ENCODE measurements at places on chromosomes 3 and 15.

DNA sequence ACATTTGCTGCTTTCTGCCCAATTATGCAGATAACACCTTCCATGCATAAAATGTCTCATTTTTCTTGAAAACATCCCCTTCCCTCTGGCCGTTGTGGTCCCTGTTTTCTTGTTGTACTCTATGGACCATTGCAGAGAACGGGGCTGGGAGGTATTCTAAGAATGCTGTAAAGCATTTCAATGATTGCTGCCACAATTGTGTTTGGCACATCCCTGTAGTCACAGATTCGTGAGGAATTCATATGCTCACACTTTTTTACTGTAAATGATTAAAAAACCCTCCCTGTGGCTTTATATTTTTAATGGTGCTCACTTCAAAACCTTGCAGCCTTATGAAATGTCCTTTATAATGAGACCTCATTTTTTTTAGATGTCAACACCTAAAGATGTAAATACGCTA is 207.2 kb upstream of the GBE1 start:
- DNase-seq = no peak

GRCh38 chr3:10974746-10975375 is 17.7 kb upstream of the SLC6A1 start:
- no peak for DNase-seq

DNA sequence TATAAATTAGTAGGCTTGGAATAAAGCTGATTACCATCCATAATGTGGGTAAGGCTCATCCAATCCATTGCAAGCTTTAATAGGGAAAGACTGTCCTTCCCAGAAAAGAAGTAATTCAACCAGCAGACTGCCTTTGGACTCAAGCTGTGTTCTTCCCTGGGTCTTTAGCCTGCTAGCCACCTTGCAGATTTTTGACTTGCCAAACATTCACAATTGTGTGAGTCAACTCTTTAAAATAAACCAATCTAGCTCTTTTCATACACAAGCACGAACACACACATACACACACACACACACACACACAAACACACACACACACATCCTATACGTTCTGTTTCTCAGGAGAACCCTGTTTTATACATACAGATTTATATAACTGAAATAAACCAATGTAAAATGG is 248.1 kb downstream of the NAALADL2 start:
- DNase-seq = no peak

DNA sequence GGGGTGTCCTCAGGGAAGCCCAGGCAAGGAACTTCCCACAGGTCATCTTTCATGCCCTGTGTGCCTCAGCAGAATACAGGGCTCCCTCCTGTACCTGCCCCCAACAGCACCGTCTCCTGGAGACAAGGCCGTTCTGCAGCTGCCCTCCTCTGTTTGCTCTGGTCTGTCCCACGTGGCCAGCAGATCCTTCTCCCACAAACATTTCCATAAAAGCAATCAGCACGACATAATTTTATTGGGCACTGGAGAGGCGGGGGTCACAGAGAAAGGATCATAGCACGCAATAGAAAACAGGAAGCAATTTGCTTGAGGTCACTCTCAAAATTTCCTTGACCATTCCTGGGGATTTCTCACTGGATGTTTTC is 29.4 kb downstream of the STARD5 start:
- no peak for DNase-seq

GRCh38 chr3:14042680-14043079 is 82.0 kb downstream of the CHCHD4 start:
- no peak for DNase-seq

DNA sequence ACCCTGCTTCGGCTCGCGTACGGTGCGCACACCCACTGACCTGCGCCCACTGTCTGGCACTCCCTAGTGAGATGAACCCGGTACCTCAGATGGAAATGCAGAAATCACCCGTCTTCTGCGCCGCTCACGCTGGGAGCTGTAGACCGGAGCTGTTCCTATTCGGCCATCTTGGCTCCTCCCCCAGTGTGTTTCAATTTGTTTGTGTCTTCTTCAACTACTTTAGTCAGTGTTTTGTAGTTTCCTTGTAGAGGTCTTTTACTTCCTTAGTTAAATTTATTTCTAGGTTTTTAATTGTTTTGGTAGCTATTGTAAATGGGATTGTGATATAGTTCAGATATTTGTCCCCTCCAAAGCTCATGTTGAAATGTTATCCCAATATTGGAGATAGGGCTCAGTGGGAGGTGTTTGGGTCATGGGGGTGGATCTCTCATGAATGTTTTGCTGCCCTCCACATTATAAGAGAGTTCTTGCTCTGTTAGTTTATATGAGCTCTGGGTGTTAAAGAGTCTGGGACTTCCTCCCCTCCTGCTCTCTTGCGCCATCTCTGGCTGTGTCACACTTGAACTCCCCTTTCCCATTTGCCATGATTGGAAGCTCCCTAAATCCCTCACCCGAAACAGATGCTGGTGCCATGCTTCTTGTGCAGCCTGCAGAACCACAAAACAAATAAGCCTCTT is 304.4 kb downstream of the DOCK3 start:
- DNase-seq = no peak

DNA sequence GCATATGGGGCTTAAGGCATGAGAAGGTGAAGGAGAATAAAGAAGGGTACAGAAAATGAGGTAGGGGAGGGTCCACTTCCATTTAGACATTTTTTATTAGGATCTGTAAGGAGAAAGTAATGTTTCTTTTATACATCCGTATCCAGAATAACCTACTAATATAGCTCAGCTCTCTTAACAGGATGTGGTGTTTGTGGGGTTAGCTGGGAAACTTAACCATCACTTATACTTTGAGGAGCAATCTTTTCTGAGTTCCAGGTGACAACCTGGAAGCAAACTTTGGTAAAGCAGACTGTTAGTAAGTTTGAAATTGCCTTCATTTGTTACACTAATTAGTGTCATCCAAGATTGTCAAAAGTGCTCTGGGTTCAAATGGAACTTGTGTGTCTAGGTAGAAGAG is 36.6 kb downstream of the BUB1B start:
- DNase-seq = peak; percentile 29

GRCh38 chr3:12193485-12194165 is 34.9 kb upstream of the TIMP4 start:
- peak; percentile 21 for DNase-seq

DNA sequence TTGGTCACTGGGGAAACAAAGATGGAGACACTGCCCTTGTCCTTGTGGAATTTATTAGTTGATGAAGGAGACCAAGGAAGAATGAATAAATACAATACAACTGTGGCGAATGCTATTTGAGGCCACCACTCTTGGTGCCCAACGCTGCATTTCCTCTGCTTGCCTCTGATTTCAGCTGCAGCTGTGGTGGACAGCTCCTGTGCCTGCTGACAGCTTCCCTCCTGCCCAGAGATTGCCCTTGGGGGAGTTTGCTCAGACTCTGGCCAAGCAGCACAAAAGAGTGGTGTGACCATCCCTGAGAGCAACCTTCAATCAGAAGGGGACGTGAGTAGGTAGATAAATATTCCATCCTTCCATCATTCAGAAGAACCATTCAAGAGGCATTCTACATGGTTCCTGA is 64.6 kb upstream of the FHIT start:
- DNase-seq = no peak

DNA sequence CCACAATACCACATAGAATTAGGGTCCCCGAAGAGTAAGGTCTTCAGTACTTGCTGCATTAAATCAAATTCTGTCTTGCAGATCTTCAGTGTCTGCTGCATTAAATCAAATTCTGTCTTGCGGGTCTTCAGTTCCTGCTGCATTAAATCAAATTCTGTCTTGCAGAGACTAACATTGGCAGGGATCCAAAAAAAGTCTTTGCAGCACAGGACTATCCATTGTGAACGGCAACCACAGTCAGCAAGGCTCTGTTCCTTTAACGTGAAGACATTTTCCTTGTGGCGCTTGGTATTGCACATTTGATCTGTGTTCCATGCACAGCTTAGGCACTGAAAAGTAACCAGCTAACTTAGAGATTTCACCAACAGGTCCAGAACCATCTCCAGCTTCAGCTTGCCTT is 46.8 kb upstream of the POMGNT2 start:
- no peak for DNase-seq

DNA sequence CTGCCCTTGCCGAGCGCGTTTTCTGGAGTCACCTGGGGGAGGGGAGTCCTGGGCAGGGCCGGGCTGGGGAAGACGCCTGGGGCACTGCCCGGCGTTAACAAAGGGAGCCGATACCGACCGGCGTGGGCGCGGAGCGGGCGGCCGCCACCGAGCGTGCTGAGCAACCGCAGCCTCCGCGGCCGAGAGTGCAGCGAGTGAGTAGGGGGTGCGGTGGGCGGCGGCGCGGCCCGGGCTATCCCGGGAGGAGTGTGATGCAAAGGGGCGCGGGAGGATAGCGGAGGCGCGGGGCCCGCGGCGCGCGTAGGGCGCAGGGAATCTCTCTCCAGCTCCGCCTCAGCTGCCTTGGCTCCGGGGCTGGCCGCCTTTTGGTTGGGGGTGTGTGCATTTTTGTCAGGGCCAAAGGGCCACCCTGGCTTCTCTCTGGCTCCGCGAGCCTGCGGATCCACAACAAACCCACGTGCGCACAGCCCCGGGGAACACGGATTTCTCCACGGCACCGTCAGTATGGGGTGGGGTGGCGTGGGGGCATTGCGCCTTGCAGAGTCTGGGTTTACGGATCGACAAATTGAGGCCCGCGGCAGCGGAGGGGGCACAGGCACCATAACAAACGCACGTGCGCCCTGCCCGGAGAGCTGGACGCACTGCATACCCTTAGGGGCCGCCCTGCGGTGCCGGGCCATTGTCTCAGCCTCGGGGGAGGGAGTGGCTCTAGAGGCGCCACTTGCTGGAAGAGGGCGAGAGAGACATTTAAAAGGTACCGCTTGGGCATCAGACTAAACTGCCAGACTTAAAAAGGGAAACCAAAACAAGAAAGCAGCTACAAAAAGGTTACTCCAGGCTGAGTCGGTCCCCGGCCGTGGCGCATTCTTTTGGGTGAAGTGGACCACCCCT is 560 bp downstream of the ST6GAL1 start:
- peak; percentile 83 for DNase-seq

- DNase-seq = no peak
These were observed 82.0 kb downstream of the BOC start for GRCh38 chr3:113293348-113293747.

- no peak for DNase-seq
These were observed 271.2 kb upstream of the MDFIC2 start for GRCh38 chr3:70583682-70584081.

DNA sequence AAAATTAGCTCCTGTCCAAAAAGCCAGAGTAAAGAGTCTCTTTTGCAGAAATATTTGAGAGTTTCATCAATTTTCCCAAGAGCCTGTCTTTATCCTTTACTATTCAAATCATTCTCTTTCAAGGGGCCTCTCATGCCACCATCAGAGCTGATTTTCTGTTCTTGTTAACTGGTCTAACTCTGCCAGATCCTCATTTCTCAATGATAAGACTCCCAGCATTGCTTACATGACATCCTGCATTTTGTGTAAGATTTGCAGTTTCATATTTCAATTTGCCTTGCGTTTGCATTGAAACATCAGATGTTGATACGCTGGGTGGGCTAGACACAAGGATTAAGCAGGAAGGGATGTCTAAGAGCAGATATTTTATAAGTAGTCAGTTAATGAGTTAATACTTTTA is 228.7 kb downstream of the TBL1XR1 start:
- no peak for DNase-seq

- DNase-seq = no peak
These were observed 6.5 kb downstream of the ZNF589 start for GRCh38 chr3:48247401-48247811.

DNA sequence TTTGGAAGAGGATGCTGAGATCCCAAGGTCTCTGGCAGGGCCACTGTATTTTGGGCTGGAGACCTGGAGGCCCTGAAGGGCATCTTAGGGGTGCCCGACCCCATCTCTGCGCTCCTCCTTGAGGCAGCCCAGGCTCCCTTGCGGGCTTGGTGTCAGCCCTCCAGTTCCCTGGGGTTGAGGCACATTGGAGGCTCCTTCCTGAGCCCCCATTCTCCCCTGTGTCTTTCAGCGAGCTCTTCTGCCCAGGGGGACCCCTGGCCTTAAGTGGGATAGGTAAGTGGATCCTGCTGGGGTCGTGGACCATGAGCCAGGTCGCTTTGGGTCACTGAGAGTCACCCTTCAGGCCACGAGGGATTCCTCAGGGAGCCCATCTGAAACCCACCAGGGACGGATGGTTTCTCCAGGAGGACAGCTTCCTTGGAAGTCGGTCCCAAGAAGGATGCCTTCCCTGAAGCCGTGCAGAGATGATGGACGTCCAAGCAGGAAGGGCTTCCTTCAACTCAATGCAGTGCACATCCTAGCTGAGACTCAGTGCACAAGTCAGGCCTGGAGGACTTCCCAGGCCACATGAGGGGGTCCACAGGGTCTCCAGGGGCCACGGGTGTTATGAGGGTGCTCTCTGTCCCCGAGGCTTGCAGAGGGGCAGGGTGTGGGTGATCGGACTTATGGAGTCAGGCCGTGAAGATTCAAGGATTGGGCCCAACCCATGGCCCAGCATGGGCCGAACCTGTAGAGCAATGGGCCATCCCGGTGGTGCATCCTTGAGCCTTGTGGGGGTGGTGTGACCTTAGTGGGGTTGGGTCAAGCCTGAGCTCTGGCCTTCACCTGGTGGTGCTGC is 224.3 kb downstream of the SNRPN start:
- DNase-seq = no peak

DNA sequence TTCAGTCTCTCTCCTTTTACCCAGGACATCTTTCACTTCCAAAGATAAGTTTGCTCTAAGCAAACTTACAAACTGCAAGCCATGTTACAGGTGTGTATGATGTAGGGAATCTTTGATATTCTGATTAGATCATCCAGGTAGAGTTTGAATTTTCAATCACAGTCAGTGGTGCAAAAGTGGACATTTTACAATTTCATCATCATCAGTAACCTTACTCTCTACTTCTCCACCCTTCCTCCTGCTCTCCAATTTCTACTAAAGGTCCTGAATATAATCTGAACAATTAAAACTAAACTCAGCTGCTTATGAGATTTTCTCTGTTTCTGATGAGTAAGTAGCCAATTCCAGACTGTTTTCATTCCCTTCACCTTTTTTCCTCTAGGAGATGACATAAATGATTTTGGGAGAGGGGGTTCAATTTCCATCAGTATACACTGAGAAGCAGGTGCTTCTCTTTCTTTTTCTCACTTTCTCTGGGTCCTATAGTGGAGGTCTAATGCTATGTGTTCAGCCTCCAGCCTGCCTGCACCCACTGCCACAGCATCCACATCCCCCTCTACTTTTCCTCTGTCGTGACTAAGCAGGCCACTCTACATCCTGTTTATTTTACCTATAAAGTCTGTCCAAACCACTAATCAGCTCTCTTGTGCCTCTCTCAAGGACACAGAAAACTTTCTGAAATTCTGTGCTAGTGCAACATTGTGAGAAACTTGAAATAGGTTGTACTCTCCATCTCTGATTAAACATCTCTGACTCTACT is 27.6 kb downstream of the SUCNR1 start:
- no peak for DNase-seq

- DNase-seq = no peak
These were observed 1351.5 kb downstream of the ZPLD1 start for GRCh38 chr3:103786296-103786695.

GRCh38 chr15:81275711-81276392 is 48.1 kb downstream of the STARD5 start:
- no peak for DNase-seq

GRCh38 chr3:8581806-8582445 is 62.7 kb downstream of the SSUH2 start:
- DNase-seq = no peak

- DNase-seq = no peak
These were observed 383.9 kb upstream of the TMCO5A start for GRCh38 chr15:37550360-37551024.
